ENCODE measurements at places on chromosomes 3 and 15. TPM values are rescaled to one million over a fixed set of nuclear protein-coding genes. Genes with fewer than 3 reads are reported as not detected.

MAPKAPK3 gene
- total RNA-seq: 27.9 TPM

BTD gene
- total RNA-seq: 39.0 TPM

SLC22A14 gene
- total RNA-seq: 0.23 TPM

RPUSD2 gene
- total RNA-seq: 10.3 TPM

SLC9C1 gene
- not detected for total RNA-seq

ZNF774 gene
- 1.7 TPM for total RNA-seq

RAD18 gene
- total RNA-seq: 3.4 TPM

RBPMS2 gene
- 40.6 TPM for total RNA-seq

TXNRD3 gene
- 19.5 TPM for total RNA-seq

SENP8 gene
- 2.0 TPM for total RNA-seq

CCDC39 gene
- not detected for total RNA-seq
